ENCODE measurements at places on chromosomes 3 and 15.

DNA sequence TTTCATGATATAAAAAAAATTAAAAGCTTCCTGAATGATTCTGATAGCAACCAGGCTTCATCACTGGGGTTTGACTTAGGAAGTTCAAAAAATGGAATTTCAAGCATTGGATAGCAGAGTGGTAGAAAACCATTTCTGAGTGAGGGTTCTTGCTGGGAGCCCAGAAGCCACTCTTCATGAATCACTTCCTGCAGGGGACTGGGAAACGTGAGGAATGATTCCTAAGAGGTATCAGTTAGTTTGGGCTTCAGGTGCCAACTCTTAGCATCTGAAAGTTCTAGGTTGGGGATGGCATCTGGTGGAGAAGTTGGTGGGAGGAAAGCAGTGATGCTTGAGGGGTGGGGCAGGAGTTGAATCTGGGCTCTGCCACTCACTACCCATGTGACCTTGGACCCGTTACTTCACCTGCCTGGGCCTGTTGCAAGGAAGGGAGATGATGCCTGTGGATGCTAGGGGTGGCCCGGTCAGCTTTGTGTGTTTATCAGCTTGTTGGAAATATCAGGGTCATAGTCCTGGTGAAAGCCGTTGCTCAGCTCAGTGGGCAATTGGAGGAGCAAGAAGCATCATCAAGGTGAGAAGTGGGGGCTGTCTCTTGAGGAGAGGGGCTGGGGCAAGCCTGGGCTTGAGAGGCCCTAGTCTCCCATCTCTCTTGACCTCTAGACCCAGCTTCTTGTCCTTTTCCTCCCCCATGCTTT, 37.0 kb upstream of the TNFAIP8L3 start:
- DNase-seq = no peak

DNA sequence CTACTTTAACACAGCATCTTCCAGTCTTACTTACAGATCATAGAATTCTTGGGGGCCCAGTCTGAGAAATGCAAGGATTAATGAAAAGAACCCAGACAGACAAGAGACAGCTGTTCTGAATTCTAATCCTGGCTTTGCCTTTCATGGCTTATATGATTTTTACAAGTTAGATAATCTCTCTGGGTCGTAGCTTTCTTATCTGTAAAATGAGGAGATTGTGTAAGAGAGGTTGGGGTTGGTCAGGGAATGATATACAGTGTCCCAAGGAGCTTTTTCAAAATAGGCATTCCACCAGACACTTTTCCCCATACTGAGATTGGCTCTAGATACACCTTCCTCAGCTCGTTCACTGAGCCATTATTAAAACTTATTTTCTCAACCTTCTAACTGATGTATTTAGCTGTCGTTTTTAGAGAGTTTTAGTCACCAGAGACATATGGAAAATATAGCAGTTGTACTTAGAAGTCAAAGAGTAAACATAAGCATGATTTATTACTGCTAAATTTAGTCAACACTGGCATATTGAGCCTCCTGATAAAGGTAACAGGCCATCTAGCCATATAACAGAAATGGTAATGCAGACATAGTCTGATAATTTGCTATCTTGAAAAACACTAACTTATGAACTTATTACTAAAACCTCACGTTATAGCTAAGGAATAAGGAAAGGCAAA, 163.0 kb upstream of the MLF1 start:
- DNase-seq = no peak

- no peak for DNase-seq
Observed at GRCh38 chr15:101115393-101115785, 136.5 kb downstream of the CHSY1 start.

DNA sequence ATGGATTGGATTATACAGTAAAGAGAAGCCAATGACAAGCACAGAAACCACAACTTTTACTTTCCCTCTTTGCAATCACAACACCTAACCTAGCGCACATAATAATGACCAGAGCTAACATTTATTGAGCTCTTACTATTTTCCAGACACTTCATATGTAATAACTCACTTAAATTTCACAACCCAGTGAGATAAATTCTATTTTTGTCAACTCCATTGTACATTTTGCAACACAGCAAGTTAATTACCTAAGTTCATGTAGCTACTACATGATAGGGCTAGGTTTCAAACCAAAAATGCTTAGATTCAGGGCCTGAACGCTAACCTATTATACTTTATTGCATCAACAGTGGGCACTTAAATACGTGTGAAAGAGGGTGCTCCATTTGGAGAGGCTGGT, 89.5 kb downstream of the GADL1 start:
- DNase-seq = no peak

GRCh38 chr15:45148076-45149059, 18.6 kb downstream of the DUOX1 start:
- DNase-seq = no peak
